AG09309 (cell line): ENCODE measurements at places on chromosomes 2 and 18.
A peak's percentile ranks its signal among the peaks of the same experiment; 100 is the strongest.

- DNase-seq: no peak
Measured at GRCh38 chr2:52874466-52875106, 893.0 kb upstream of the CHAC2 start.

- no peak for DNase-seq
Measured at GRCh38 chr2:18836436-18836835, 247.1 kb upstream of the NT5C1B start.

DNA sequence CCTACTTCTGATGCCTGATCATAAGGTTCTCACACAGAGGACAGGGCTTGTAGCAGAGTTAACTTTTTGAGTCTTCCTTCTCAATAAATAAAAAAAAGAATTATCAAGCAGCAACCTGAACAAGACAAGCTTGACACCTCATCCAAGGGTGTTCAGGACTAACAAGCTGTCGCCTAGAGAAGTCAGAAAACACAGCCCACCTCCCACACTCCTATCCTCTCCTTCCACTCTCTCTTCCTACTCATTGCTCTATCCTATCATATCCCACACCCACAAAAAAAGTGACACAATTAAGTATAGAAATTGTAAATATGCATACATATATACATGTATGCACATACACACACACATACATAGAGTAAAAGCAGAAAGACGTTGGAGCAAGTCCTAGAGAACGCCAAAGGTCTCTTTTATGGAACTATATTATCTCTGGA, 5.4 kb downstream of the NBAS start:
- no peak for DNase-seq

- peak; percentile 21 for DNase-seq
Measured at GRCh38 chr18:7273301-7273921, 42.5 kb downstream of the LRRC30 start.

DNA sequence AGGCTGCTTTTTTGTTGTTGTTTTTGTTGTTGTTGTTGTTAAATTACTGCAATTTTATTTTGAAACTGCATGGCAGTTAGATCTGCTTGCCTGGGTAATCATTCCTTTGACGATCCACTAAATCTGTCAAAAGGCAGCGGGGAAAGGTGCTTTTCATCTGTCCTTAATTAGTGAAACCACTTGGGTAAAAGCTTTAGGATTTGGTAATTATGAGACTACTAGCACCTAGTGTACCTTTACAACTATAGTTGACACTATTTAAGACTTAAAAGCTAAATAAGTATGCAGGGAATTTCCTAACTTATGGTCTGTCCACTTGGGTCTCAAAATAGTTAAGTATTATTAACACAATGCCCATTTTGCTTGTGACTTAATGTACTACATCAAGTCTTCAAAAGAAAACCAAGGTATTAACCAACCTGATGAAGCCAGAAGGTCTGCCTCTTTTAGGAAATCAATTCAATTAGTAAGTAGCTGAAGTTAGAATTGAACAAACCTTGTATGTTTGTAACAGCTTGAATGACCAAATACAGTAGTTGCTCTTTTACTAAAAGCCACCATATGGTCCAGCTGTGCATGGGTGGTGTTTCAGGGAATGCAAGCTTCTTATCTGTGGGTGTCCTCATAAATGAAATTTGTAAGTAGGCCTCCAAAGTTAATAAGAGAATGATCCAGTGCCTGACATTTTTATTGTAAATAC, 44.8 kb downstream of the NAB1 start:
- no peak for DNase-seq

- DNase-seq: no peak
Measured at GRCh38 chr2:67579806-67580205, 182.7 kb downstream of the ETAA1 start.
